ACHN (cell line): ENCODE measurements at places on chromosomes 1 and 21.

DNA sequence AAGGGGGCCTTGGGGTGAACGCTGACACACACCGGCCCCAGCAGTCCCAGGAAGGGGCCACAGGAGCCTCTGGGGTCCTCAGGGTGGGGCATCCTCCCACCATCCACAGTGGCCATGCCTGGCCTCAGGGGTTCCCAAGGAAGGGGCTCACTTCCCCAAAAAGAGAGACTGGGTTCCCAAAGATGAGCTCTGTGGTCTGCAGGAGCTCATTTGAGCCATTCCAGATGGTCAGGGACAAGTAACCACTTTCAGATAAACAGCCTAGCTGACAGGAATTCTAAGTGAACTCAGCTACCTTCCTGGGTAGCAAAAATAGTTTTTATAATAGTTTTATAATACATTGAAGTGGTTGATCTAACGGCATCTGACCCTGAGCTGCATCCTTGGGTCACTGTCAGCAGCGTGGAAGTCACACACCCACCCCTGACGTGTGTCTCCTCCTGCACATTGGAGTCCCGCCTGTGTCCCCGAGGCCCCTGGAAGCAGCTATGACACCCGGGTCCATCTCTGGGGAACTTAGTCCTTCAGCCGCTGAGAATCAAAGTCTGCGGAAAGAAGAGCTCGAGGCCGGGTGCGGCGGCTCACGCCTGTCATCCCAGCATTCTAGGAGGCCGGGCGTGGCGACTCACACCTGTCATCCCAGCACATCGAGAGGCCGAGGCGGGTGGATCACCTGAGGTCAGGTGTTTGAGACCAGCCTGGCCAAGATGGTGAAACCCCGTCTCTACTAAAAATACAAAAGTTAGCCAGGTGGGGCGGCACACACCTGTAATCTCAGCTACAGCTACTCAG, 5.7 kb upstream of the TMEM240 start:
- DNase-seq = no peak

- no peak for DNase-seq
Observed at GRCh38 chr1:229147072-229147471, 123.8 kb upstream of the RAB4A start.

- no peak for DNase-seq
Observed at GRCh38 chr1:90713741-90714509, 3.2 kb downstream of the BARHL2 start.

DNA sequence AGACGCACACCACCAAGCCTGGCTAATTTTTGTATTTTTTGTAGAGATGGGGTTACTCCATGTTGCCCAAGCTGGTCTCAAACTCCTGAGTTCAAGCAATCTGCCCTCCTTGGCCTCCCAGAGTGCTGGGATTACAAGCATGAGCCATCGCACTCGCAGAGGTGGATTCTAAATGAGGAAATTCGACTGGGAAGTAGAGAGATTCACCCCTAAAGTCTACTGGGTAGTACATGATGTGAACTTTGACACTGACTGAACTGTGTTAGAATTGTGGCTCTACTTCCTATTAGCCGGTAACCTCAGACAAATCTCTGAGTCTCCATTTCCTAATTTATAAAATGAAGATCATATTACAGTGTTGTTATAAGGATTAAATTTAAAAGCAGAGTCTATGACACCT, 276.0 kb upstream of the NR5A2 start:
- DNase-seq = no peak

- peak; percentile 93 for DNase-seq
Observed at GRCh38 chr1:159924791-159925718, at the start of gene TAGLN2. TAGLN2 (minus strand) TSS chr1:159925507; CDS start chr1:159920509, 4,998 bp downstream.

GRCh38 chr1:169122976-169123375, 16.5 kb downstream of the ATP1B1 start:
- no peak for DNase-seq

DNA sequence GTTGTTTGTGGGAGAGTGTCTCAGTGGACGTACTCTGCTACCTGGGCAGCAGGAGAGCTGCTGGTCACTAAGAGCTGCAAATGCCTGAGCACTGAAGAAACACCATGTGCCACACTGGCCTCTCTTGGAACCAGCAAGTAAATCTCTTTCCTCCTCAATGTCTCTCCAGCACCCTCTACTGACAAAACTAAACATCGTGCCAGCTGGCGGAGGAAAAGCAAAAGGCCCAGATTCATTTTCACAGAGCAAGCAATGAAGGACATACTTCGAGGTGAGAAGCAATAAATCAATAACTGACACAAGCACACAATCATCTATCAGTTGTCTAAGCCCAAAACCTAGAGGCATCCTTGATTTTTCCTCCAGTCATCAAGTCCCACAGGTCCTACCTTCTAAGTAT, 78.1 kb downstream of the RERE start:
- DNase-seq = no peak

- DNase-seq = no peak
Observed at GRCh38 chr1:226261818-226262217, 38.4 kb downstream of the MIXL1 start.

- DNase-seq = no peak
Observed at GRCh38 chr1:151593730-151594129, 18.1 kb upstream of the SNX27 start.

GRCh38 chr1:212491454-212491853, 58.7 kb downstream of the NENF start:
- DNase-seq = no peak

GRCh38 chr21:42028766-42029425, 18.7 kb upstream of the ZBTB21 start:
- no peak for DNase-seq

DNA sequence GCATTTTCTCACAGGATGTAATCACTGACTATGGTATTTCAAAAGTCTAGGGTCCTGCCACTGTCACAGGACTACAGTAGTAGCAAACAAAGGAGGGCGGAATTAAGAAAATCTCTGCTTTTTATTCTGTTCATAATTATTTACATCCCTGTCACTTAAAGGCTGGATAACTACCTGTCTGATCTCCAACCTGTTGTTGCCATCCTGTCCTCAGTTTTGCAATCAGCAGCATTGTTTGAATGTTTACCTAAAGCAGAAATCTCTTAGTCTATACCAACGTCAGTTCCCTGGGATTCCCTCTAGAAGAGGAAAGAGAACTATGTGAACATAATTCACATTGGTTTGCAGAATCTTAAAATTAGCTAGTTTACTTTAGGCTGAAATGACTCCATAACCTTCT, 218.5 kb downstream of the PBX1 start:
- no peak for DNase-seq

GRCh38 chr1:165288350-165289120, 68.0 kb downstream of the LMX1A start:
- DNase-seq = no peak

GRCh38 chr1:161000736-161001480, 20.0 kb downstream of the F11R start:
- no peak for DNase-seq

DNA sequence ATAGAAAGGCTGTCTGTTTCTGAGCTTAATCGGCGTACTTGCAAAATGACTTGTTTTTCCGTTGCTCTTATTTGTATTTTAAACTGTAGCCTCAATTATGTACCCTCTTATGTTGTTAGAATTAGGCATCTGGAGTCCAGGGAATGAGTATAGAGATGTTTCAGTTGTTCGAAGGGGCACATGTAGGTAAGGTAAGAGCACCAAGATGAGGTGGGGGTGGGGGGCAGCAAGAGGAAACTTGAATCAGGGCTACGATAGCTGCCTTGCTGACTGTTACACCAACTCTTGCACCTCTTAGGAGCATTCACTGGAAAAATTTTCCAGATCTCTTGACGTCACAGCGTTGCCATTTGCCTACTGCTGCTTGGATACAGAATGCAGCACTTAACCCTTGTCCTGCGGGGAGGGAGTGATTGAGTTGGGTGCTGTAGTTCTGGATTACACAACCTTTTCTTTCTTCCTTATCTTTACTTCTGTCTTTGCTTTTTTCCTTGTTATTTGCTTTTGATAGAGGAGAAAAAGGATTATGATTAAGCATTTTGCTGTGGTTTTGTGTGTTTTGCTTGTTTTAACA, 3.2 kb downstream of the ATP1B1 start:
- peak; percentile 96 for DNase-seq

DNA sequence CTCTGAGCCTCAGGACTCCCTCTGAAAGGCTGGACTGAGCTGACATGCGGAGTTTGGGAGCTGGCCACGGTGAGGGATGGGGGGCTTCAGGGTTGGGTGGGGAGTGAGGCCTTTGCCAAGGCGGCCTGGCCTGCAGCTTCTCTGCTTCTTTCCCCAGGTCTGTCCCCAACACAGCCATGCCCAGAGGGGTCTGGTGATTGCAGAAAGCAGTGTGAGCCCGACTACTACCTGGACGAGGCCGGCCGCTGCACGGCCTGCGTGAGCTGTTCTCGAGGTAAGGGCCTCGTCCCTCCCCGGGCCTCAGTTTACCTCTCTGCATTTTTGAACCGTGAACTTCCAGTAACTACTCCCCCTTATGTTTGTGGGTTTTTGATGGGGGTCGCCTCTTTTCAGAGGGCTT, 48.6 kb downstream of the TNFRSF8 start:
- no peak for DNase-seq
